ENCODE measurements at places on chromosomes 1 and 21. TPM values are rescaled to one million over a fixed set of nuclear protein-coding genes. Genes with fewer than 3 reads are reported as not detected.

The TSSK3 gene
- not detected for total RNA-seq

The TSPAN1 gene
- 9.5 TPM for total RNA-seq

The GSTM1 gene
- not detected for total RNA-seq

The ASCL5 gene
- total RNA-seq = 0.07 TPM

The LRRN2 gene
- not detected for total RNA-seq

The PIGK gene
- total RNA-seq = 32.2 TPM

The CSTB gene
- 23.1 TPM for total RNA-seq

The PGLYRP3 gene
- total RNA-seq = not detected

GRCh38 chr1:196355206-196355786, 252.9 kb downstream of the KCNT2 start:
- DNase-seq = peak; percentile 34

DNA sequence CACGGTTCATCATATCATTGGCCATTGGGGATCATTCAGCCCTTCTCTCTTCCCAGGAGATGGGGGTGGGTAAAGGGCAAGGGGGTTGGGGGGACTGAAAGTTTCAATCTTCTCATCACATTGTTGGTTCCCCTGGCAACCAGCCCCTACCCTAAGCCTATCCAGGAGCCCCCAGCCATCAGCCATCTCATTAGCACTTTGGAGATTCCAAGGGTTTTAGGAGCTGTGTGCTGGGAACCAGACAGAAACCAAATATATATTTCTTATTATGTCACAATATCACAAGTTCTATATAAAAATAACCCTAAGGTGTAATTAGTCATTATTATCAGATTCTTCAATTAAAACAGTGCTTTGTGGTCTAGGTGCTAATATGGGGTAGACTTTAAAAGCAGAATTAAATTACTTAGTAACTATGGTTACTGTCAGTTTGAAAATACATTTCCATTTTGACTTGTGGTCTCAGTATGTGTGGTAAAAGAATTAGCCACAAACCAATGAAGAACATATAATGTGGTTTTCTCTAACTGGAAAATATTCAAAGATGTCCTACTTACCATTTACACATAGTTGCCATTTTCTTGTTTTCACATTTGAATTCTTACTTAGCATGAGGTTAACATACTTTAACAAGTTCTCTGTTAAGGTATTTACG, 28.1 kb downstream of the IL23R start:
- DNase-seq = no peak

DNA sequence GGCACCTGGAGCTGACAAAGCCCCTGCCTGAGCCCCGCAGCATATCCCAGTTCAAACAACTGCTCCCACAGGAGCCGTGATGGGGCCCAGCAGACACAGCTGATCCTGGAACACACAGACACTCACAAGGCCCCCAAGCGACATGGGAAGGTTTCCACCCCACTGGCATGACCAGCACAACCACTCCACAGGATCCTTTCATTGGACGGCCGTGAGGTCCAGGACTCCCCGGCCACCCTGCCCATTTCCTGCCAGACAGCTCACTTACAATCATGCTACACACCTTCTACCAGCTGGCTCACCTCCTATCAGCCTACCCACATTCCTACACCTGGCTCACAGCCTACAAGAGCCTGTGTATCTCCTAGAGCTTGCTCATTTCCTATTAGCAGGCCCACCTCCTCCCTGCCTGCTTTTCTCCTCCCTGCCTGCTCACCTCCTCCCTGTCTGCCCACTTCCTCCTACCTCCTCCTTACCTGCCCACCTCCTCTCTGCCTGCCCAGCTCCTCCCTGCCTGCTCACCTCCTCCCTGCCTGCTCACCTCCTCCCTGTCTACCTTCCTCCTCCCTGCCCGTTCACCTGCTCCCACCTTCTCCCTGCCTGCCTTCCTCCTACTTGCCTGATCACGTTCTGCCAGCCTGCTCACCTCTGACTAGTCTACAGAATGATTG, 73.9 kb downstream of the MATN1 start:
- no peak for DNase-seq

DNA sequence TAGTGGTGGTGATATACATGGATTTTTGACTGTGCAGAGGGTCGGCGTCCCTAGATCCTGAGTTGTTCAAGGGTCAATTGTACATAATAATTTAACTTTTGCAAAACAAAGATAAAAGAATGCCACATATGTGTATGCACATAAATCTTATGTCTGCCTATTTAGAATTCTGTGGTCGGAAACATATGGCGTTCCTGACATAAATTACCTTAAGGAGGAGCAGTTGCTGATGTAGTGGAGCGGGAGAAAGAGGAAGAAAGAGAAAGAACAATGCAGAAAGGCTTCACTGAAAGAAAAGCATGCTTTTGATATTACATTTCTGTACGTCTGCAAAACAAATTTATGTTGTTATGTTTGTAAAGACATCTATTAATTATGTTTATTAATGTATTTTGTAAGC, 40.0 kb downstream of the S1PR1 start:
- DNase-seq = no peak

GRCh38 chr21:31185663-31186062, 147.4 kb upstream of the KRTAP19-8 start:
- DNase-seq = no peak

- no peak for DNase-seq
These were observed 50.2 kb downstream of the C8A start for GRCh38 chr1:56904663-56905397.

- DNase-seq = peak; percentile 3
These were observed 976.9 kb downstream of the BRINP3 start for GRCh38 chr1:189500778-189501177.

DNA sequence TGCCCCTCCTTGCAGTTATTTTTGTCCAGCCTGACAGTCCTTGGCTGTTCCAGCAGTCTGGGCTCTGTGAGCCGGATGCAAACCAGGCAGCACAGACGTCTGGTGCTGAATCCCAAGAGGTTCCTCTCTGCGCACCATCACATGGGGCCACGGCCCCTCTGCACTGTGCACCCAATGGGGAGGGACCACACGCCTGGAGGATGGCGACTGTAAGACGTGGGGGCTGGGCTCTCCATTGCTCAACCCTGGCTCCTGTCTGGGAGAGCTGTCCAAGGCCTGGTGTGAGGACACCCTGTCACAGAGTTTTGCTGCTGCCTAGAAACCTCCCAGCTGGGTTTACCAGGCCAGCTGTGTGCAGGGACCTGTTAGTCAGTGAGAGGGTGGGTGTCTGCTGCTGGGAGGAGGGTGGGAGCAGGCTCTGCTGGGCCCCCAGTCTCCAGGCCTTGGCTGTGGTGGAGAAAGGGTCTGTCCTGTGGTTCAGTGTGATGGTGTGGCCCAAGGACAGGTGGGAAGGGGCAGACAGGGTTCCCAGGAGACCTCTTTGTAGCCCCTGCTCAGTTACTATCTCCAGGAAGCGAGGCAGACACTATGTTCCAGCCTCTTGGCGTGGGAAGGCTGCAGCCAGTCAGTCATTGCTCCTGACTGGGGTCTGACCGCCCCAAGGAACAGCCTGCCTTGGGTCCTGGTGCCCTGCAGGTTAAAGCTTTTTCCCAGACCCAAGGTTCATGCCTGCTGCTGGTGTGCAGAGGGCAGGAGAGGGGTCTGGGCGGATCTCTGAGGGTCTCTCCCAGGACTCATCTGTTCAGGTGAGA, 13.8 kb downstream of the HEYL start:
- DNase-seq = no peak

- DNase-seq = no peak
These were observed 305.1 kb downstream of the NPHP4 start for GRCh38 chr1:5686925-5687706.

- no peak for DNase-seq
These were observed 96.9 kb downstream of the NEK7 start for GRCh38 chr1:198253668-198254067.

GRCh38 chr1:116388122-116388521, 15.1 kb downstream of the ATP1A1 start:
- DNase-seq = no peak

- DNase-seq = no peak
These were observed 7.7 kb downstream of the GALNT2 start for GRCh38 chr1:230074762-230075161.

DNA sequence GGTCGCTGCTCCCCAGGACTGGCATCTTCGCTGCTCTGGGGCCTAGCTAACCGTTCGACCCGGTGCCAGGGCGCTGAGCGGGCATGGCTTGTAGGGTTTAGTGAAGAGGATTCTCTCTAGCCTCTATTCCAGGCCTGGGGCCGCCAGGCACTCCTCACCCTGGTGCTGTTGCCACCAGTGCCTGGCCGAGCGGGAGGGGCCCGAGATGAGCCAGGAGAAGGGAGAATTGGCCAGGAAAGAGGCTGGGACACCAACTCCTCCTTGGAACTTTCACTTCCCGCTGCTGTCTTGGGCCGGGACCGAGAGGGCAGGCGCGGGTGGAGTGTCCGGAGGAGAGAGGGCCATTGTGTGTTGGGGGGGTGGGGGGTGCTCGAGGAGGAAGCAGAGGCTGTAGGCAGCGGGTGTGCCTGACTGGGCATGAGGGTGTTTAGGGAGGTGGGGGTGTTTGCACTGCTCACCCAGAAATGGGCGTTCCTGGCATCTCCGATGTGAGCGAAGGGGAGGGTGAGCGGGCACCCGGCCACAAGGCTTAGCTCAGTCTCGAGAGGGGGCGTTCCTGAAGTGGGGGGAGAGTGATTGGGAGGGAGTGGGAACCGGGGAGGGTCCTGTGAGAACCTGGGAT, 772 bp downstream of the ADAM15 start:
- DNase-seq = peak; percentile 27

DNA sequence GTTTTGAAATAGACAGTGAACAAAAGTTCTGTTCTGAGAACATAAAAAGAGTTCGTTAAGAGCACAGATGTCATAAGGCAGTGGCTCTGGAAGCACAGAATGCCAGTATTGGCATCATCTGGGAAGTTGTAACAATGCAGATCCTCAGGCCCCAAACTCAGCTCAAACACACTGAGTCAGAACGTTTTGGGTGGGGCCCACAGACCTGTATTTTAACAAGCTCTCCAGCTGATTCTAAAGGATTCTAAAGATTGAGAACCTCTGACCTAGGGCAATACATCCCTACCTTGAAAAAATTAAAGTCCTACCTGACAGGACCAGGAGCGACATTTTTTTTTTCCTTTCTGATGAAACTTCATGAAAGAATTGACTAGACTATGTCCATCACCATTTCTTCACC, 13.2 kb downstream of the ARHGEF11 start:
- no peak for DNase-seq

- DNase-seq = no peak
These were observed 2.1 kb downstream of the VTCN1 start for GRCh38 chr1:117208580-117208979.

DNA sequence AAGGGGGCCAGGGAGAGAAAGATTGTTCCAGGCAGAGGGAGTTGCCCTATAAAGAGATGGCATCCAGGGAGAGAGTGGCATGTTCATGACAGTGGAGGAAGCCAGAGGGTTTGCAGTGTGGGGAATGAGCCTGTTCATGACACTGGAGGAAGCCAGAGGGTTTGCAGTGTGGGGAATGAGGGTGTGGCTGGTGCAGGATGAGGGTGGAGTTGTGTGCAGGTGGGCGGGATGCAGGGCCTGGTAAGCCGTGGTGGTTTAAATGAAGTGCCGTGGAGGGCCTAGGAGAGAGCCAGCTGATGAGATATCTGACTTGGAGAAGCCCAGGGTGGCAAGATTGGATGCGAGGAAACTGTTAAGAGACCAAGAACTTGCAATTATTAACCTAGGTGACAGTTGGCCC, 131.8 kb downstream of the CAMTA1 start:
- no peak for DNase-seq

- no peak for DNase-seq
These were observed 702.8 kb downstream of the PTPRU start for GRCh38 chr1:29939079-29939478.

- DNase-seq = no peak
These were observed 48.7 kb upstream of the NFASC start for GRCh38 chr1:204821924-204822323.

DNA sequence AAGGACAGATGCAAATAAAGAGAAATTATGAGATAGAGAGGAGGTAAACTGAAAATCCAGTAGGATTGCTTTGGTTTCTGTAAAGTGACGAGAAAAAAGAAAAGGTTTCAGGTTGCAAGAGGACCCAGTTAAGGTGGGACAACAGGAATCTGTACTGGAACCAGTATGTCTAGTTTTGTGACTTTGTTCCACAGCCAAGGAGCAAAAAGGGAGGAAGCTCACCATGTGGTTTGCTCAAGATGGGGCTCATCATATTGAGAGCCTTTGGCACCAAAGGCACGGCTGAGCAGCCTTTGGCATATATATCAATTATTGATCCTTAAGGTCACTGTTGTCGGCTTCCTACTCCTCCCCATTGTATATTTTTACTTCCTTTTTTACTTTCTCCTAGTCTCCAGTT, 1.8 kb upstream of the ZDHHC18 start:
- no peak for DNase-seq

DNA sequence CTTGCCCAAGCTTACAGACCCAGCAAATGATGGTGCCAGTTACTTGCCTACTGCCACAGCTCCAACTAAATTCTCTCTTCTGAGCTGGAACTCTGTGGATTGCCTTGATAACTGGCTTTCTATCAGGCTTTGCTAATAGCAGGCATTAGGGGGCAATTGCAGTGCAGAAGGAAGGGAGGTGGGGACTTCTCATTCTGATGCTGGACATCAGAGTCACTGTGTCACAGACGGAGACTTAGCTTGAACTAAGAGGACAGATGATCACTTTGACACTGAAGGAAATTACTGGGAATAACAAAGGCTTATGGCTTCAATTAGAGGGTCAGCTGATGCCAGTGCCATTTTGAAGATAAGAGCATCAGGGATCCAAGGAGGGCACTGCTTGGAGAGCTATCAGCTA, 114.5 kb downstream of the DDX20 start:
- DNase-seq = no peak

GRCh38 chr1:210117198-210117597, 115.4 kb upstream of the SERTAD4 start:
- DNase-seq = no peak

- DNase-seq = no peak
These were observed 34.3 kb downstream of the FAM78B start for GRCh38 chr1:166132496-166132895.

DNA sequence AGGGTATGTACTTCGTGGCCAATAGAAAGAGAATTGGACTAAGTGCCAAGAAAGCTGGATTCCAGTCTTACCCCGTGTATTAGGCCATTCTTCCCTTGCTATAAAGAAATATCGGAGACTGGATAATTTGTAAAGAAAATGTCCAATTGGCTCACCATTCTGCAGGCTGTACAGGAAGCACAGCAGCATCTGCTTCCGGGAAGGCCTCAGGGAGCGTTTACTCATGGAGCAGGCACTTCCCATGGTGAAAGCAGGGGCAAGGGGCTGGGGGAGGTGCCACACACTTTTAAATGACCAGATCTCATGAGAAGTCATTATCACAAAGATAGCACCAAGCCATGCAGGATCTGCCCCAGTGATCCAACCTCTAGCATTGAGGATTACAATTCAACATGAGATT, 7.8 kb upstream of the AMIGO1 start:
- DNase-seq = no peak

GRCh38 chr1:74470936-74471335, 41.5 kb downstream of the LRRC53 start:
- DNase-seq = no peak

All from Caki2 (cell line).